ENCODE measurements at places on chromosomes 4 and X.

GRCh38 chr4:137029026-137029425, 503.3 kb downstream of the PCDH18 start:
- no peak for DNase-seq

GRCh38 chrX:12615061-12615460, 176.2 kb upstream of the PRPS2 start:
- no peak for DNase-seq

DNA sequence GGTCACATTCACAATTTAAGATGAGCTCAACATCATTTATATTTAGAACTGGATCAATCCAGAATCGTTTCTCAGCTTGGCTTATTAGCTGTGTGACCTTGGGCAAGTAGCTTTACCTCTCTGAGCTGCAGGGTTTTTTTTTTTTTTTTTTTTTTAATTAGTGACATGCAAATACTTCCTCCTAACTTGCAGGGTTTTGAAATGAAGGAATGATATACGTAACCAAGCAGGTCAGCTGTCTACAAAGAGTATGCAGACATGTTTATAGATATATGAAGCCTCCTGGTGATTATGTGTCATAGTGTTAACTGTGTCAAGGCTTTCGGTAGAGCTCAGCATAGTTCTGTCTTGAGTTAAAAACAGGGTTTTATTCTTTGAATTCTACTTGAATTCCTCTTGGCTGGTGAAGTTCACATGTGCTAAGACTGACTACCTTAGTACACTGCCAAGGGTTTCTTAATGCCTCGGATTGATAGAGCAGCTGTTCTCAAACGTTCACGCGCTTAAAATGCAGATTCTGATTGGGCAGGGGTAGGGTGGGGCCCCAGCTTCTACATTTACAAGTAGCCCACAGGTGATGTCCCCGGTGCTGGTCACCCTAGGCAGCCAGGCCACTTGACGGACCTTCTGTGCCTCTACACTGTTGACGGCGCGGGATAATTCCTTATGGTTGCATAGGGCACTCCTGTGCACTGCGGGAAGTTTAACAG, 654 bp upstream of the STS start:
- no peak for DNase-seq

GRCh38 chr4:16750216-16750615, 148.2 kb downstream of the LDB2 start:
- no peak for DNase-seq

DNA sequence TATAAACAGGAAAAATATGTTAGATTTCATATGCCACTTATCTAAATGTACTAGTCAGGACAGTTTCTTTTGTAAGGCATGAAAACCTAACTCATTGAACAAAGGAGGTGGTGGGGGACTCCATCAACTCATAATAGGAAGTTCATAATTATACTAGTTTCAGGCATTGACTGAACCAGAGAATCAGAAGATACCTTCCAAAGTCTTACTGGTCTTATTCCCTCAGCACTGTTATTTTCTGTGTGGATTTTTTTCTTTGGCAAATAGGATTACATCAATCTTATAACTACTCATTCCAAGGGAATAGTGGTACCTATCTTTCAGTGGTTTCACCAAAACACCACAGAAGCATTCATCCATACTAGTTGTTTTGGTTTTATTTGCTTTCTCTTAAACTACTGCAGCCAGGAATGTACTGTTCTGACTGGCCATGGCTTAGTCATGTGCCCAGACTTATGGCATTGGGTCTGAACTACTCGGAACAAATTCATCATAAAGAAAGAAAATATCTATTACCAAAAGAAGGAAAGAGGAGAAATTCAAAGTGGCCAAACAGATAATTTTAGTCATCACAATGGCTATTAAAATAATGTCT, 273.9 kb downstream of the ARAP2 start:
- no peak for DNase-seq

- DNase-seq, result no peak
These were observed 121.6 kb downstream of the AGTR2 start for GRCh38 chrX:116292183-116292582.

DNA sequence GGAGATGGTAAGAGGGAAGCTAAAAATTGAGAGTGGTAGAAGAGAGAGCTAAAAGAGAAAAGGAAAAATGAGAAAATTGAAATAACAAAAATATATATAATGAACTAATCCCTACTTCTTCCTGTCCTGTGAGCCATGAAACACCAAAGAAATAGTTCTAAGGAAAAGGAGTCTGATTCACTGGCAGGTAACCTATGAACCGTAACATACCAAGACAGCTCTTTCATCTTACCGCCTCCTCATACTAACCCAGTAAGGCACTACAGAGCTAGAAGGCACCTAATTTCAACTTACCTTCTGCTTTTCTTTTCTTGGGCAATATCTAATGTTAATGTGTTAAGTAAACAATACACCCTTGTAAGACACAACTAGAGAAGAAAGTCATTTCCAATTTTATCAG, 297.7 kb upstream of the DIAPH2 start:
- no peak for DNase-seq

DNA sequence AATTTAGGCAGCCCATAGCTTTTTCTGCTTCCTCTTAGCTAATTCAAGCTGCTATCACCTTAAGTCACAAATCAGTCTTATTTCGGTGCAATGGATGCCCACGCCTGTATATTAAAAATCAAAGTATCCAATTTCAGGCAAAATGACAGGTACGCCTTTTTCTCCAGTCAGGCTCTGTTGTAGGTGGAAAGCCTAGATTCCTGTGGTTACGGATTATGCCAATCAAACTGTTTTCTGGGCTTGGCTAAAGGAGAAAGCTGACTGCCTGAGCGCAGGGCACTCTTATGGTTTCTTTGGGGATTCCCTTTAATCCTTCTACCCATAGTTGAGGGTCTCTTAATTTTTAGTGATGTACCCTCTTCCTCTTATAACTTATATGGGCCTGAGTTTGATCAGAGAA, 550.5 kb downstream of the PDHA2 start:
- no peak for DNase-seq

DNA sequence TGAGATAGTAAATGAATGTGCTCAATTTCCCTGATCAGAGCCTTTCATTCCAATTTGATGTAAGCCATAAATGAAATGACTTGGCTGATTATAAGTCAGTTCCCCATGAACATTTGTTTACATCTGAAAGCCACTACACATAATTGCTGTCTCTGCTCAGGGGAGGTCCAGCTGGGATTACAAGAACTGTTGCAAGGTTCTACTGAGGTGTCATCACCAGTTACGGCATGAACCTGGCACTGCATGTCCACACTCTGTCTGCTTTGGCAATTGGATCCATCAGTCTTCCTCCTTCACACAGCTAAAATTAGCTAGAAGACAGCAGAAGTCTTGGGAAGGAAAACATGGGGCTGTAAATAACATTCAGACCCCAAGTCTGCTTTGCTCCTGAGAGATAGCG, 12.8 kb upstream of the MBNL3 start:
- no peak for DNase-seq

- no peak for DNase-seq
These were observed 111.3 kb downstream of the AFF1 start for GRCh38 chr4:87046121-87046551.

- no peak for DNase-seq
These were observed 15.6 kb upstream of the FAM47E start for GRCh38 chr4:76235915-76236314.

DNA sequence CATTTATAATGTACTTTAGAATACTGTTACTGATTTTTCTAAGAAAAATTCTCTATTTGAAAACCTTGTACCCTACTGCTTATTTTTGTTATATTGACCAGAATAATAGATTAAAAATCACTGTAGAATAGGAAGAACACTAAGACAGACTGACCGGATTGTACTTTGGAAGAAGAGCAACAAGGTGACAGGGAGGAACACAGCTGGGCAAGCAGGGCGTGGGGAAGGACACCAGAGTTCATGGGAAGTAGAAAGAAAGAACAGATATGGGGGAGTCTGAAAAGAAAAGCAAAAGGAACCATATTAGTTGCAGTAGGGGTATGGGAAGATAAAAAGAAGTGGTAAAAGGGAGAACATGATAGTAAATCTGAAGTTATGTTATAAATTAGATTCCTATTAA, 38.6 kb downstream of the TXK start:
- DNase-seq, result no peak

DNA sequence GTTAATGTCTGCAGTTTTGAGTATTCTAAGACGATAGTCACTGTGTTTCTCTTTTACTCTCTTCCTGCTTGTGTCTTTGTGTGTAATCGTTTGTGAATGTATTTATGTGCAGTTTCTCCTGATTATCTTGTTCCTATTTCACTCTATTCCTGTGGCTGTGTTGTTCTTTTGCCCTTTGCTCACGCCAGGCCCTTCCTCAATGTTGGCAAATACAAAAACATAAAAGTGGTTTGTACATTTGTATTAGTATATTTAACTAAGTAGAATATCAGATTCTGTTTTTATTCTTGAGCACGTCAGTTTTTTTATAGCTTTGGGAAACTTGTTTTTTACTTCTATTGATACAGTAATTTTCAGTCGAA, 107.6 kb upstream of the BMPR1B start:
- no peak for DNase-seq

All from SW 1271 (cell line).